ENCODE measurements at places on chromosomes 16 and 17. TPM values are rescaled to one million over a fixed set of nuclear protein-coding genes. Genes with fewer than 3 reads are reported as not detected.

DNA sequence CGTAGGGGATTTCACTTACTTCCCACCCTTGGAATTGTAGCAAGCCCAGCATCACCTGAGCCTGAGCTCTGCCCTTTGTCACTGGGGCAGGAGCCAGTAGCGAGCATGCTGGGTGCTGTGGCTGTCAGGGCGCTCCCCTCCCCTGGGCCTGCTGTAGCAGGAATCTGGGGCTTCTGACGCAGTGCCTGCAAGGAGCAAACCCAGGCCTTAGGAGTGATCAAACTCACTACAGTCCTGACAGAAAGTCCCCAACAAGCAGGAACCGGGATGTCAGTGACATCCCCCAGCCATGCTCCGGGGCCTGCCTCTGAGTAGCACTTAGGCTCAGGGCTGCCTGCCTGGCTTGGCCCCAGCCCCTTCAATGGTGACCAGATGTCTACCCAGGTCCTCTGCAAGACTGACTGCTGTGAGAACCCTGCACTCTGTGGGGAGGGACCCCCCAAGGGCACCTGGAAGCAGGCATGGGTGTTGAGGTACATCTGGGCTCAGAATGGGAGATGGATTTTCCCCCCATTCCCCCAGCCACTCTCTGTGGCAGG, 23.5 kb downstream of the PLD6 start:
- no peak for DNase-seq

DNA sequence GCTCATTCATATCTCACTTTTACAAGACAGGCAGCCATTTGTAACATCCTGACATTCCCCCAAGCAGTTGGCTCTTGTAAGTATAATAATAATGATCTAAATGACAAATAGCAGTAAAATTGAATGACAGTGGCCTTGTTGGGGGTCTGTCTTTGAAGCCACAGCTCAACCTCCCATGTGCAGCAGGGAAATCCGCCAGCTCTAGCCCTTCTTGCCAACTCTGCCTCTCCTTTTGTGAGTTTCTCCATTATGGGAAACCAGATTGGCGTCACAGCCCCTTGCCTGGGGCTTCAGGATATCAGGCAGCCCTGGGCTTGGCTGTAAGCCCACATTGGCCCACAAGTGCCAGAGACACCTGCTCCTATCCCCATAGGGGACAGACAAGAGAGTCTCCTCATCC, 70.4 kb upstream of the CACNG5 start:
- DNase-seq, result no peak

DNA sequence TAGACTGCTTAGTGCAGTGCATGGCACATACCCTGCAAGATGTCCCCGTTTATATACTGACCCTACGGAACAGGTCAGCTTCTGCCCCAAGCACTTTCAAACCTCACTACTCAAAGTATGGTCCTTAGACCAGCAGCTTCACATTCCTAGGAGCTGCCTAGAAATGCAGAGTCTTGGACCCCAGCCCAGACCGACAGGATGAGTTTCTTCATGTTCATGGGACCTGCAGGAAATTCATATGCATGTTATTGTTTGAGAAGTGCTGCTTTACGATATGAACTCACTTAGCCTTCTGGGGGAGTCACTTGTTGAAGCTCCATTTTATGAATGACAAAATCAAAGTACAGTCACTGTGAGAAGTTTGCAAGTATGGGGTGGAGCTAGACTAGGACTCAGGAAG, 82.6 kb downstream of the DYNLRB2 start:
- no peak for DNase-seq

GRCh38 chr17:32773856-32774694, 102.8 kb downstream of the MYO1D start:
- peak; percentile 10 for DNase-seq

- DNase-seq, result peak; percentile 69
Measured at GRCh38 chr17:1997289-1997926, 27.7 kb downstream of the RTN4RL1 start.

CCL4L2 gene
- 1.6 TPM for total RNA-seq

GRCh38 chr16:2428051-2428783, 1.0 kb upstream of the CCNF start:
- peak; percentile 73 for DNase-seq

DNA sequence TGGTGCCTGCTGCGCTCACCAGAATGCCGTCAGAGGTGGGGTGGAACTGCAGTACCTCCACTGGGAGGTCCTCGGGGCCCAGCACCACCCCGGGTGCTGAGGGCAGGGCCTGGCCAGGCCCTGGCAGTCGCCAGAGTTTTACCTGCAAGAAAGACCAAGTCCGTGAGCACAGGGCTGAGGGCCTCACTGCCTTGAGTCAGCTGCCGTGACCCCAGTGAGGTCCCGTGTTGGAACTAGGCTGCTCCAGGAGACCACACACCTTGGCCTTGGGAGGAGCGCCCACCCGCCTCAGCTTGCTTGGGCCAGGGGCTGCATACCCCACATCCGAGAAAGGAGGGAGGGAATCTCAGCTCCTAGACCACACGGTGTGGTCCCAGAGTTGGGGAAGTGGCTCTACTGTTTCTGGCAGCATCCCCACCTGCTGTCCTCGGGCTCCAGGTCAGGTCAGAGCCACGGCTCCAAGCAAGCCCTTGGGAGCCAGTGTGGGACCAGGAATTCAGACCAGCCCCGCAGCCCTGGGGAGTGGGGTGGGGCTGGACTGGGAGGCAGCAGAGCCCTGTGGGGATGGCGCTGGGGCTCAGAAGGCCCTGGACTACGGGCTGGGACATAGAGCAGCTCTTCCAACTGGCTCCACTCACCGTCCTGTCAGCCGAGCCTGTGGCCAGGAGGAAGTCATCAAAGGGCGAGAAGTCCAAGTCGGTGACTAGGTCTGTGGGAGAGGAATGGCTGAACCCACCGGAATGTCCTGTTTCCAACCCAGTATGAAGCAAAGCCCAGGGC, 8.7 kb downstream of the CORO7 start:
- no peak for DNase-seq

- no peak for DNase-seq
Measured at GRCh38 chr17:7882068-7882467, 6.5 kb upstream of the CHD3 start.

DNA sequence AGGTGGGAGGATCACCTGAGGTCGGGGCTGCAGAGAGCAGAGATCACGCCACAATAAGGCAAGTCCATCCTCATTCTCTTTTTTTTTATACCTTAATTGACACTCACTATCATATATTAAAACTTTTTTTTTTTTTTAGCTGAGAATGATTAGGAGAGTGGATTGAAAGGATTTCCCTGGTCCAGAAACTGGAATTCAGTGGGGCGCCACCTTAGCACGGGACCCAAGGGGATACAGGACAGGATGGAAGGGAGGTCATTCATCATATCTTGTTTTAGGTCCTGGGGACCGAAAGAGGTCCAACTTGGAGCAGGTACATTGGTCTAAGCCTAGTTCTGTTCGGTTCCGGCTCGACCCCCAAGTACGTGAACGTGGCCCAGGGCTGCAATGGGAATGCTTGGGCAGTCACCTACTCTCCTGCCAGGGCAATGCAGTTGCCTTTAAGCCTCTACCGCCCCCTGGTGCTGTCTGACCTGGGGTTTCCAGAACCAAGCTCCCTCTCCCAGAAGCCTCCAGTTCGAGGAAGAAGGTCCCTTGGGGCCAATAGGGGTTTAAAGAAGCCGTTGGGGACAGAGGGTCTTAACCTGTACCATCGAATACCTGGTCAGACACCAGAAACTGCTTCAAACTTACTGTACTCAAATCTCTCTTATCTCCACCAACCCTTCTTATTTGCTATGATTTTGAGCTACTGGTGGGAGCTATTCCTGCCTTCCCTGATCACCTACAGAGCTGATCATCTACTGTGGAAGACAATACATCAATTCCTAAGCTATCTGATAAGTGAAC, 19.9 kb upstream of the GPATCH8 start:
- no peak for DNase-seq

Measured in kidney (tissue), 22 donors.